Activated CD4-positive, alpha-beta T cell treated with anti-CD3 and anti-CD28 coated beads, Interleukin-2, amount 10 ng/mL, durations not matched to agents 24 days and 14 days (primary cell): ENCODE measurements at places on chromosomes 13 and 19.

- no peak for DNase-seq
These were observed 61.7 kb upstream of the MBNL2 start for GRCh38 chr13:97160421-97160820.

GRCh38 chr19:30312582-30313352 is 59.4 kb upstream of the ZNF536 start:
- no peak for DNase-seq

GRCh38 chr19:16340092-16340491 is 15.5 kb downstream of the KLF2 start:
- no peak for DNase-seq

DNA sequence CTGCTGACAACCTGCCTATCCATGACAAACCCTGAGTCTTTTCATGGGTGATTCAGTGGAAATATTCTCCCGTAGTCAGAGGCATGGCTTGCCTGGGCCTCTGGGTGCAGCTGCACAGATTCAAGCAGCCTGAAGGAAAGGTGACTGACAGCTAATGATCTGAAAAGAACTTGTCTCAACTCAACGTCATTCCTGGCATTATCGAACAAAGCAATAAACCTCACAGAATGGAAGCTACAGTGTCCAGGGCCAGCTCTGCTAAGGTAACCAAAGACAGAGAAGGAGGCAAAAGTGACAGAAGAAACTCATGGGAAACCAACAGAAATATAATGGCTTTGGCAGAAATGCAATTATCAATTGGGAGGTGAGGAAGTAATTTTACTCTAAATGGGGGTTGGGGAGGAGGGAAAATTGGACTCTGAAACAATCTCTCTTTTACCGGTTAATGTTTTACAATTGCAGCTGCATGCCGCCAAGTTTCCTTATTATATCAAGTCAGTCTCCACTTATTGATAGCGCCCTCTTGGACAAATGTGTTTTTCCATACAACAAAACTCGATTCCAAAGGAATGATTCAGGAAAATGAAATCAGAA is 12.9 kb downstream of the STARD13 start:
- no peak for DNase-seq

DNA sequence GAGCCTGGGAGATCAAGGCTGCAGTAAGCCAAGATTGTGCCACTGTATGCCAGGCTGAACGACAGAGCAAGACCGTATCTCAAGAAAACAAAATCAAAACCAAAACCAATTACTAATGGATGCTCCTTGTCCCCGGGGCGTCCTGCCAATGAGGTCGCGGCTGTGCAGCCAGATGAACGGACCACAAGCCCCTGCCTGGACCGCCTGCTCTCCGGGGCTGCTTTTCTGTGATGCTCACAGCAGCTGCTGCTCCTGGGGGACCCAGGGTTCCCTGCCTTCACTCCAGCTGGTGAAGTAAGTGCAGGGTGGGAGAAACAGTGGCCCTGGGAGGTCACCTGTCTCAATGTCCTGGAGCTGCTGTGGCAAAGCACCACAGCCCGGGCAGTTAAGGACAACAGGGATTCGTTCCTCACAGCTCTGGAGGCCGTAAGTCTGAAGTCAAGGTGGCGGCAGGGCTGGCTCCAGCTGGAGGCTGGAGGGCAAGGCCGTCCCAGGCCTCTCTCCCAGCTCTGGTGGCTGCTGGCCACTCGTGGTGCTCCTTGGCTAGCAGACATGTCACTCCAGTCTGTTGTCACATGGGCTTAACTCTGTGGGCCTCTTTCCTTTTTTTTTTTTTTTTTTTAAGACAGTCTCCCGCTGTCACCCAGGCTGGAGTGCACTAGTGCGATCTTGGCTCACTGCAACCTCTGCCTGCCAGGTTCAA is 10.1 kb downstream of the COPE start:
- no peak for DNase-seq

GRCh38 chr13:51341232-51341631 is 1.7 kb downstream of the SERPINE3 start:
- DNase-seq: no peak

GRCh38 chr13:110231348-110232047 is 75.5 kb downstream of the COL4A1 start:
- DNase-seq: peak; percentile 42

DNA sequence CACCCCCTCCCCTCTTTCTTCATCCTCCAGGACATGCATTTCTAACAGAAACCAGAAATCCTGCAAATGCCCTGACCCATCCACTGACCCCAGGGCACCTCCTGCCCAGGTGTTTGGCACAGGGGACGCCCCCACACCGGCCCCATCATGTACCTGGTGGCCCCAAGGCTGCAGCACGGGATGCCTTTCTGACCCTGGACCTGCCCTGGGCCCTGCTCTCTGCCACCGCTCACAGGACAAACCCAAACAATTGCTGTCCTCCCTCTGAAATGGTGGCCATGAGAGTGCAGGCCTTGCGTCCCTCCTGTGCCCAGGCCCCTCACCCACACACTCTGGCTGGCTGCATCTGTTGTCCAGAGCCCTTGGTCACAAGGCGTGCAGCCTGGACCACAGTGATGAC is 12.1 kb downstream of the SCGB2B2 start:
- no peak for DNase-seq

- DNase-seq: no peak
These were observed 1.9 kb downstream of the SCEL start for GRCh38 chr13:77537289-77537919.

- no peak for DNase-seq
These were observed 15.3 kb downstream of the GADD45B start for GRCh38 chr19:2491130-2491801.

DNA sequence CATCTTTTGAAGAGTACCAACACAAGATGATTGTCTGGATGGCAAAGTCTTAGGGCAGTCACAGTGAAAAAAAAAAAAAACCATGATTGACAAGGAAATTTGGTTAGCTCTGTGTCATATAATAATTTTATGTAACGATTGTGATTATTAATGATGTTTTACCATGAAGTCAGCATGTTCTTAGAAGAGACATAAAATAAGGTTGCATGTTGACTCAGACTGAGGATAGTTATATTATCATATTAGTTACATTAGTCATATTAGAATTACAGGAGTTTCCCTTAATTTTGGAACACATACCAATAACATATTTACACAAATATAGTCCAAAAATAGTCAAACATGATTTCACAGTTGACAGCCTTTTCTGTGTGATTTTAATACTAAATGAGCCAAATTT is 5.7 kb downstream of the ZNF431 start:
- no peak for DNase-seq

DNA sequence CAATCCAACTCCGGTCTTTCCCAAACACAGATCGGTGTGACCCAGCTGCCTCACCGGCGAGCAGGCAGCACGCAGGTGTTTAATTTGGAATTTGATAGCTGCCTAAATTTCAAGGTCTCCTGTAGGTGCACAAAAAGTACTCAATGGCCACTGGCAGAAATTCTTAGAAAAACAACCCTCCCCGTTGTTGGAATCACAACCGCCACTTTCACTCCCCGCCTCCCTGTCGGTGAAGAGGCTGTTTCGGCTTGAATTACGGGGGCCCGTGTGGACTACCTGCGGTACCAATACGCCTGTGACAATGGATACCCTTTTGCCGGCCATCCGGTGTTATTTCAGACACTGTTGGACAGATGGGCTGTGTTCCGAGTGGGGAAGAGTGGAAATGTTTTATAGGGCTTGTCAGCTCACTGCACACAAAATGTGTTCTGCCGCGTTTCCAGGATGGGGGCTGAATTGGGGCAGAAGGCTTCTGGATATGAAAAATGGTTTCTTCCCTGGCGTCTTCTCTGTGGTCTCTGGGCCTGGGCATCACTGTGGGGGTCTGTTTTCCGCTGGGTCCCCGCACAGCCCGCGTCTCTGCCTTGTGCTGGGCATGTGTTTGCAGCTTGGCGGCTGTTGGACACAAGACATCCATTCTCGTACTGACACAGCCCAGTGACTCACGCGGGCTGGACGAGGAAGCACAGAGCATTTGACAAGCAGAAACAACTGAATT is 45.4 kb downstream of the ZIC5 start:
- DNase-seq: no peak

GRCh38 chr13:113860051-113860664 is 3.7 kb downstream of the GAS6 start:
- no peak for DNase-seq
